Stimulated activated CD8-positive, alpha-beta memory T cell treated with anti-CD3 and anti-CD28 coated beads, Interleukin-2, amount 100 ng/mL, for 1 hour (primary cell): ENCODE measurements at places on chromosomes 2 and 18.

DNA sequence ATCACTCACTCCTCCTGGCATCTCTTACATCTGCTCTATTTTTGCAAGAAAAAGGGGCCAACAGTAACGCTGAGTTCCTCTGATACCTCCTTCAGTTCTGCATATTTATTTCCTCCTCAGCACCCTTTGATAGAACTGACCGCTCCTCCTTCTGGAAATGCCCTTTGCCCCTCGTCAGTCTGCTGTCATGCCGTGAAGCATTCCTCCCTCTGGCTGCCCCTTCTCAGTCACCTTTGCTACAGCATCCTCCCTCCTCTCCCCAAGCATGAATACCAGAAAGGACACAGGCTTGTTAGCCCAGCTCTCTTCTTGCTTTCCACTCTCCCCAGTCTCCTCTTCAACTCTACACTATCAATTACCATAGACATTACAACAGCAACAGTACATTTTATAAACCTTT is 135.4 kb downstream of the NBAS start:
- no peak for DNase-seq

DNA sequence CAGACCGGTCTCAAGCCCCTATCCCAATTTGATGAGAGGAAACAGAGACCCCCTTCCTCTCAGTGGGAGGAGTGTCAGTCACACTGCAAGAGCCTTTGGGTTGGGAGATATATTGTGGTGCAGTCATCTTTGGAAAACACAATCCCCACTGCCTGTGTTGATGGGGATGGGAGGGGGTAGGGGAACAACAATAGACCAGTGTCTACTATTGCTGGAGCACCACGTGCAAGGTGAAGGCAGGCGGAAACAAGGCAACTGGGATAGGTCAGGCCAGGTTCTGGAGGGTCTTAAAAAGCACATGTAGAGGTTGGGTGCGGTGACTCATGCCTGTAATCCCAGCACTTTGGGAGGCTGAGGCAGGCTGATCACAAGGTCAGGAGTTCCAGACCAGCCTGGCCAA is 127.9 kb downstream of the ZFP36L2 start:
- no peak for DNase-seq

- DNase-seq, result no peak
These were observed 37.6 kb downstream of the CDH7 start for GRCh38 chr18:65788373-65788772.

DNA sequence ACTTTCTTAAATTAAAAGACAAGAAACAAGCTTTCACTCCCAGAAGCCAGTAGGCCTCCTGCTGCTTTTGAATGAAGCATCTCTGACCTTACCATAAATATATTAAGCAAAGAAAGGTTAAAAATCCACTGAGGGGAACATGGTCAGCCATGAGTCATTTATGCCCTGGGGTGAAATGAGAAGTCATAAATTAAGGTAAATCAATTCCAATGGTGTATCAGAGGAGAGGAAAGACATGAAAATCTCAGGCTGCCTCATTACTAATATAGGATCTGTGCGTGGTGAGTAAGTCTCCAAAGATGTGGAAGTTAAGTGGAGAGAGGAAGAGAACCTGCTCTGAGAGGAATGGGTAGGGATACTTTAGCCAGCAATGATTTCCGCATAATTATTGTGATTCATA is 292.3 kb upstream of the CHAC2 start:
- no peak for DNase-seq

- no peak for DNase-seq
These were observed 149.9 kb upstream of the TWIST2 start for GRCh38 chr2:238698072-238698352.

DNA sequence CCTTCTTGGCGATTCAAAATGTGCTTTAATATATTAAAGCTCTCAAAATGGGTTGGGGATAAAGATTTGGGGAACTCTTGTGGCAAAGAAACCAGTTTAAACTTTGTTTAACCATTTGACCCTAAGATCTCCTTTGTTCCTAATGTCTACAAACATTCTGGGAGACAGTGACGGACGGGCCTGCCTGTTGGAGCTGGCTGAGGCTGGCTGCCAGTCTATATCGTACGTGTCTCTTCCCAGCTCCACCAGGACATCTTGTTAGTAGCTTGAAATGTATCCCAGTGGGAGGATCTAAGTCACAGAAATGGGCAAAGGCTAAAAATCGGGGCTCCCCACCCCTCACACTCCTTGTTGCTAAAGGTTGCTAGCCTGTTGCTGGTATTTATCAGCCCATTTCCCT is 30.7 kb downstream of the ZNF532 start:
- DNase-seq, result no peak

GRCh38 chr2:231518771-231519170 is 11.5 kb downstream of the NMUR1 start:
- no peak for DNase-seq

GRCh38 chr2:66730441-66730840 is 295.5 kb downstream of the MEIS1 start:
- DNase-seq, result no peak

DNA sequence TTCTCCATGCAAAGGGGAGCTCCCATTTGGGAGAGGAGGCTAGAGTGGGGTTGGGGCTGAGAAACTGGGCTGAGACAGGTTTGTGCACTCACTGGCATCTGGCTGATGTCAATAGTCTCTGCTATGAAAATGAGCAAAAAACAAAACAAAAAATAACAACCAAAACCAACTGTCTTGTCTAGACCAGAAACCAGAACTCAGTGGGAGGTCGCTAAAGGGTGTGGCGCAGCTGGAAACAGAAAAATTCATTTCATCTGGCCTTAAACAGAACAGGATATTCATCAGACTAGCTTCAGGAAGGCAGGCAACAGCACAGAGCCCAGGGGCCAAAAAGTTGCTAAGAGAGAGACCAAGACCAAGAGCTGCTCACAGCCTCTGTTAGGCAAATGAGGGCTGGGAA is 126.1 kb downstream of the THNSL2 start:
- no peak for DNase-seq

GRCh38 chr2:222433332-222434173 is 9.2 kb downstream of the SGPP2 start:
- no peak for DNase-seq

DNA sequence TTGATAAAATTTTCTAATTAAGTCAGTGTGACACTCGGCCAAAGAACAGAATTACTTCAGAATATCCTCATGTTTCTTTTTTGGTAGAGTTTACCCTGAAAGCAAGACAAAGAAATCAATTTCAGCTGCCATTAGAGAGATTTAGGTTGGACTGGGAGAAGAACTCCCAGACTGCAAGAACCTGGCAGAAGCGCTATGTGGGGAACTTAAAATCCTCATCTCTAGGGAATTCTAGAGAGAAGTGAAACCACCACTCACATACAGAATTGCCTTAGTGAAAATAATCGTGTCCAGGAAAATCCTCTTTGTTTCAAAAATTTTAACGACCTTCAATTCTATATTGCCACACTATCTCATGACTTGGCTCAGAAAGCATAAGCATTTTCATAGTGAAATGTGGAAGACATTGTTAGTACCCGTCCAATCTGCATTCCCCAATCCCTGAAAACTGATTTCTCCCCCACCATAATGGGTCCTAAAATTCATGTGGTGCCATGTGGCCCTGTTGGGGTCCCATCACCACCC is 297.3 kb upstream of the MEIS1 start:
- no peak for DNase-seq

DNA sequence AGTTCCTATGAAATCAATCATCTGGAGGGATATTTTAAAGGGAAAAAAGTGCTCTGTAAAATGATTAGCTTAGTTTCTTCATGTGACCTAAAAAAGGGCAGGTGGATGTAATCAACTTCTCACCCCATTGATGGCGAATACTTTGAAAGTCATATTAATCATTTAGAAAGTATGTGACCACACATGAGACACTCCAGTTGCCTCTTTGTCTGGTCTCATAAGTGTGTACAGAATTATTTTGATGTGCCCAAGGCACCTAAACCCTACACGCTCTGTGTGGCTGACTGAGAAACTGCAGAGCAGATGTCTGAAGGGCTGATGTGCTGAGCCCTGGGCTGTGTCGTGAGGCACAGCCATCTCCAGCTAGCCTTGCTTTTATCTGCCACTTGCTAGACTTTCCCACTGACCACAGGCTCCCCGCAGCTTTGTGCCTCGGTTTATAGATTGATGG is 26.9 kb downstream of the SGPP2 start:
- DNase-seq, result no peak

DNA sequence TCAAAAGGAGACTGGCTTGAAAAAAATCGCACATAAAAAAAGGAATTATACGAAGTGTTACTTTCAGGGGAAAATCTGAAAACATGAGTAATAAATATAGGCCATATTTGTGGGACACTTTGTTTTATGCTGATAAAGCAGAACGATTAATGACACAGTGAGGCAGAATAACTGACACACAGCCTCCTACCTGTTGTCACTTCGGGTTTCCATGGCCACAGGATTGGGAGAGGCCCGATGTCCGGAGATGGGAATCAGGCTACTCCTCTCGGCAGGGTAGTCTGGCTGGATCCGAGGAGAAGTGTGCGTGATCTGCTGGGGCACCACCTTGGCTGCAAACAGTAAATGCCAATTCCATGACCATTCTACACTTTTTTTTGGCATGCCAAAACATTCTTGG is 31.7 kb downstream of the SAP130 start:
- no peak for DNase-seq

- DNase-seq, result no peak
These were observed 115.0 kb upstream of the THUMPD2 start for GRCh38 chr2:39894082-39894481.

DNA sequence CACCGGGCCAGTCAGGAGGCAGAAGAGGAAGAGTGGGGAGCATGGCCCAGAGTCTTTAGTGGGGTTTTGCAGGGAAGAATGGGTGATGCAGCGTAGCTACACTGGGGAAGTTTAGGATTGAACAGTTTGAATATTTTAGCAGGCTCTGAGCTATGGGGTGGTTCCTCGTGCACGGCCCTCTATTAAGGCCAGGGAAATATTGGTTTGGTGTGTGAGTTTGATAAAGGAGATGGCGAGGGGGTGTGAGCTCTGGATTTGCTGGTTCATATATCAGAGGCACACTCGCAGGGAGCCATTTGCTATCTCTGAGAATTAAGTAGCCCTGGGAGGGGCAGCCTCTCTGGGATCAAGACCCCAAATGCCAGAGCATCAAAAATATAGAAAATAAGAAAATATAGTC is 50.1 kb downstream of the BOLA3 start:
- DNase-seq, result no peak

DNA sequence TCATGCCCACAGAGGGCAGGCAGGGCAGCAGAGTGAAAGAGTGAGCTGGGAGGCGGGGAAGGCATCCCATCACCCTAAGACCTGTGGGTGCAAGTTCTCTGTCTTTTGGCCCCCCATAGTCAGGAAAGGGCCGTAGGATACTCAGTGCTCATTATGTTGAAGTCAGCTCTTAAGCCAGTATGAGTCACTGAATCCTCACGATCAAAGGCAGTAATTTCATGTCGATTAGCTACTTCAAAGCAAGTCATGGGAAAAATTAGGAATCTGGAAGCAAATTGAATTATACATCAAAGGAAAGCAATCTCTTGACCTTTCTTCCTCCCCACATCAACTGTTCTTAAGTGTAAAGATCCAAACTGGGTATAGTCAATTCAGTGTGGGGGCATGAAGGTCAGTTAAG is 178.9 kb downstream of the FHOD3 start:
- no peak for DNase-seq

- DNase-seq, result no peak
These were observed 16.5 kb downstream of the TMEM178A start for GRCh38 chr2:39682066-39682692.

DNA sequence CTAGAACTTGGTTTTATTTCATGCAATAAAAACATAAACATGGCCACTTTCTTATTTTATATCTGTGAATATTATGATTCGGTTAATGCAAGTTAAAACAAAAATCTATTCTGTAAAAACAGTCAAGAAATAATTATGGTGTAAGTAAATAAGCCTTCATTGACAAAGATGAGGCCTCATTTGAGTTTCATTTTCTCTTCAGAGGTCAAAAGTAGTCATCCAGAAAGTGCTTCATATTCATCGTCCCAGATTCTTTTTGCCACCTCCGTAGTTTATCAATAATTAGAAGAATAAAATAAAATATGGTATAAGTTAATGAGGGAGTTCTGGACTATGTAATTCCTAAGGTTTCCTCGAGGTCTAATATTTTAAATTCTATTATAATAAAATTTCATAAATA is 19.4 kb upstream of the HNRNPA3 start:
- no peak for DNase-seq

GRCh38 chr2:67201521-67201920 is 195.6 kb upstream of the ETAA1 start:
- DNase-seq, result no peak

- no peak for DNase-seq
These were observed 455.7 kb upstream of the PIK3C3 start for GRCh38 chr18:41499345-41499744.

- no peak for DNase-seq
These were observed 472.5 kb upstream of the PIK3C3 start for GRCh38 chr18:41482501-41482900.

GRCh38 chr18:6399776-6400175 is 14.9 kb downstream of the L3MBTL4 start:
- DNase-seq, result no peak

DNA sequence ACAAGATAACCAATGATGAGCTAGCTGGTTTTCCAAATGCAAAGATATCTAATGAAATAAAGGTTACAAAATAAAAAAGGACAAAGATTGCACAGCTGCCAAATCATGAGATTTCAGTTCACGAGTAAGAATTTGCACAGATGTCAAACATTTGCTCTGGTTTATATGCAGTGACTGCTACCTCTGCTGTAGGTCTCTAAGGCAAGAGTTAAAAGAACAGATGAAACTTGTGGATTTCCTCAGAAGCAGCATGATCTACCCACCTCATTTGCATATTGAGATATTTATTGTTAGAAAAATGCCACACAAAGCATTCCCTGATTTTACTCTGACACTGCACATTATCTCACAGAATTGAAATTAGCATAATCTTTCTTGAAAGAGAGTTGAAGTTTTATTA is 763.2 kb upstream of the ZEB2 start:
- no peak for DNase-seq

GRCh38 chr2:142791335-142791734 is 86.1 kb upstream of the KYNU start:
- no peak for DNase-seq

- DNase-seq, result no peak
These were observed 1.5 kb downstream of the CIDEA start for GRCh38 chr18:12255626-12256026.

DNA sequence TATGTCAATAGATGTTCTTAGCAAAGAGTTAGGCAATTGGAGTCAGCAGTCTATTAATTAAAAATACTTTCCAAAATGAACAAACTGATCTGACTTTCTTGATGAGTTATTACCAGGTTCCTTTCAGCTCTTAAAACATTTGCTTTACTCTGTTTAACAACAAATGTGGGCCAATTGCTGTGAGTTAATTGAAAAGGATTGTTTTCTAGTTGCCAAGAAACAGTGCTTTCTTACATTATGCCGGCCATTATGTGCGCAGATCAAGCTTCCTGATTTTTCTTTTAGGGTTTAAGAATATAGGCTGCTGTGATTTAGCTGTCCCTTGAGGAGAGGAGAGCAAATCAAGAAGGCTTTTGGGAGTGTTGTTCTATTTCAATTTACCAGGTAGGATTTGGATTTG is 50.5 kb upstream of the ITPRID2 start:
- no peak for DNase-seq
